ENCODE measurements at places on chromosomes 3 and 15.

DNA sequence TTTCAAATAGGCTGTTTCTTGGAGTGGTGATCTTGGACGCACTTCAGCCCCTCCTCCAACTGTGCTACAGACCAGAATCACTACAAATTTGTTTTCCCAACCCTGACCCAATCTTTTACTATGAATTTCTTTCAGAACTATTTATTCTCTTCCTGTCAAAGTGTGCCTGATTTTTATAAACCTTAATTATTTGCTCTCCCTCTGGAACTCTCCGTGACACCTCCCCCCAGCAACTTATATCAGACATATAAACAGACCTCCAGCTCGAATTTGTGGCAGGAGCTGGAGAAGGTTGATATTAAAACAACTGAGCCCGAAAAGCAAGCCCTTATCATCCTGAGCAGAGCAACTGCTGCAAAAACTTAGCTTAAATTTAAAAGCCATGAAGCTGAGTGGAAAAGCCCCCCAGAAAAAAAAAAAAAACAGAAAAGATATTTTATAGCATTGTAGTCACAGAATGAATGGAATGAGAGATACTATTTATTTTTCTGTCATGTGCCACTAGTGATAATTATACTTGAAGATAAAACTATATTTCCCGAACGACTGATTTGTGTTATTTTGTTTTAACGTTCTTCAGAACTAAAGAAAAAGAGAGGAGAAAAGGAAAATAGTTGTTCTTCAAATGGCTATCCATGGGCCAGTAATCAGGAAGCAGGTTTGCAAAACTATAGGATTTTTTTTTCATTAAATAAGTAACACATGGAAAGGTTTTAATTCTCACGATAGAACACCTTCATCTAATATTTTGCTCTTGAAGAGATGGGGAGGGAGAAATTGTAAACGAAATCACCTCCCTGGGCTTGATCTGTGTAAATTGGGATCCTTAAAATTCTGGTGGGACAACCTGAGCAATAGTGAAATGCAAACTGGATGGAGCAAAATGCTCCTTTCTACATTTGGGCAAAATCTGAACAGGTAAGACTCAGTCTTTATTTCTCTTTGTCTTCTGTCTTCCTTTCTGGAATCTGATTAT, 80.8 kb downstream of the NR2F2 start:
- no peak for DNase-seq

- no peak for DNase-seq
Observed at GRCh38 chr3:64550745-64551144, 137.1 kb downstream of the ADAMTS9 start.

DNA sequence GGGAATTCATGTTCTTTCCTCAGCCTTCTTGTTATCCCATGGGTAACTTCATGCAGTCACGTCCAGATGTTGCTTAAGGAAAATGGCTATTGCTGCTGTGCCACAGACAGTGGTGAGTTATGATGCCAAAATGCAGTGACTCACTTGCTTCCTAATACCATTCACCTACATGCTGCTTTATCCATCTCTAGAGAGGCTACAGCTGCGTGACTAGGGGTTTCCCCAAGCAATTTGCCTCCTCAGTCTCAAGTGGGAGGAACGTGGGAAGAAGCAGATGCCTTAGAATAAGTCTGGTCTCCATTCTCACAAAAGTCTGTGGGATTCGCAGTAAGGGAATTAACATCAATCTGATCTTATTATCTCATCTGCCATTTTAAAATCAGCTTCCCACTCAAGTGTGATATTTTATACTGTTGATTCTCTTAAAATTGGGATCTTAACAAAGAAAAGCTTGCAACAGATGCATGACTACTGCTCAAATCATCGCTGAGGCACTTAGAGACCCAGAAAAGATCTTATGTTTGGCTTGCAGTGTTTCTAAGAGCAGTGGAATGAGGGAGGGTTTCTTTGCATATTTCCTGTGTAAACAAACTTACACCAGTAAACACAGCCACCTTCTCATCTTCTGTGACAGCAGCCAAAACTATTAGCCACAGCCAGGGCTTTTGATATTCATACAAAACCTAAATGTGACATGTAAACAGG, 62.0 kb upstream of the ACP3 start:
- no peak for DNase-seq

DNA sequence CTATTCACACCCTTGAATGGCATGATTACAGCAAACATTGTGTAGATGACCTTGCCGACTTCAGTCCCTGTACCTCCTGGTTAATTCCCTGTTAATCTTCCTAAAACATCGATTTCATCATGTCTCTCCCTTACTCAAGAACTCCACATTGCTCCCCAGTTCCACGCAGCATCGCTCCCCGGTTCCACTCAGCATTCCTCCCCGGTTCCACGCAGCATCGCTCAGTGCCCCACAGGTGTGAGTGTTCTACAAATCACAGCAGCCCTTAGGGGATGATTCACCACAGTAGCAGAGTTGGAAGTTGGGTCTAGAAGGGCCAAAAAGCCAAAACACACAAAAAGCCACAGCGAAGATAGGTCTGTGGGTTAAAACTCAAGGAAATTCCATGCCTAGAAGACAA, 8.6 kb upstream of the TNK2 start:
- no peak for DNase-seq
